ENCODE measurements at places on chromosomes 3 and 15. TPM values are rescaled to one million over a fixed set of nuclear protein-coding genes. Genes with fewer than 3 reads are reported as not detected.

FBXO40 gene
- not detected for total RNA-seq

CPLX3 gene
- total RNA-seq, result not detected

UMPS gene
- total RNA-seq, result 26.0 TPM

NR1I2 gene
- under 0.01 TPM for total RNA-seq

SLC22A13 gene
- not detected for total RNA-seq

PIERCE2 gene
- total RNA-seq, result 2.4 TPM

NDN gene
- total RNA-seq, result 93.0 TPM

LIPH gene
- total RNA-seq, result under 0.01 TPM

RTP3 gene
- not detected for total RNA-seq

HIGD2B gene
- not detected for total RNA-seq

CAMKV gene
- total RNA-seq, result not detected

GRIP2 gene
- not detected for total RNA-seq

AADACL2 gene
- not detected for total RNA-seq

ADAM10 gene
- 60.0 TPM for total RNA-seq

FBXW12 gene
- total RNA-seq, result not detected

TF gene
- not detected for total RNA-seq

SAMD7 gene
- total RNA-seq, result not detected

CPNE9 gene
- total RNA-seq, result under 0.01 TPM

TLR9 gene
- total RNA-seq, result under 0.01 TPM

GJD2 gene
- total RNA-seq, result not detected

OXTR gene
- total RNA-seq, result 7.6 TPM

ARL14 gene
- total RNA-seq, result not detected

PRR20G gene
- total RNA-seq, result not detected

CHP1 gene
- 160 TPM for total RNA-seq

PROK2 gene
- total RNA-seq, result not detected

GOLGA8R gene
- 0.30 TPM for total RNA-seq

MYLK gene
- 149 TPM for total RNA-seq

NMNAT3 gene
- 0.84 TPM for total RNA-seq

ZNF80 gene
- not detected for total RNA-seq

All from bronchus fibroblast of lung (primary cell).